ENCODE measurements at places on chromosomes 1 and 21.

DNA sequence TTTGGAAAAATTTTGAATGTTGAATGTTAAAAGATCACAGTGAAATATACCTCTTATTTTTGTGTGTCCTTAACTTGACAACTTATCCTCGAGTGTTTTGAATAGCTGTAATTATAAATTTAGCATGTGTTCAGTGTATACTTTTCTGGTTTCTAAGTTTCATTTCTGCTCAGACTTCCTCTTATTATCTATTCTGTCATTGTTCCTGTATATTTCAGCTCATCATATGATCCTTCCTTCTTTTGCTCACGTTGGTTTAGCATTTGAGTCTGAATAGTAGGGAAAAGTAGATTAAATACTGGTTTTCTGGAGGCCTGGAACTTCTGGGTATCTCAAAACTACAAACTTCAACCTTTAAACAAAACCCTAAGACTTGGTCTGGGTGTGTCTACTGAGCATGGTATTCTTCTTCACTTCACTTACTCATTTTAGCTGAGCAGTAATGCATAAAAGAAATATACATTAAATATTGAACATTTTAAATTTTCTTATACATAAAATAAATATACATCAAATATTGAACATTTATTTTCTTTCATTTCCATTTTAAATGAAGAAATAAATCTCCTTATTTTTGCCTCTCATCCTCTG, 3.3 kb upstream of the ATP6V1G3 start:
- H3K4me1 ChIP-seq = peaks cover 26% of the 10 kb centered on the region
- H3K4me3 ChIP-seq = peak overlapping the region; percentile 56
- peak overlapping the region; percentile 49 for H3K27ac ChIP-seq
- ATAC-seq = no peak
- H3K27me3 ChIP-seq = no peaks in the 10 kb centered on the region

DNA sequence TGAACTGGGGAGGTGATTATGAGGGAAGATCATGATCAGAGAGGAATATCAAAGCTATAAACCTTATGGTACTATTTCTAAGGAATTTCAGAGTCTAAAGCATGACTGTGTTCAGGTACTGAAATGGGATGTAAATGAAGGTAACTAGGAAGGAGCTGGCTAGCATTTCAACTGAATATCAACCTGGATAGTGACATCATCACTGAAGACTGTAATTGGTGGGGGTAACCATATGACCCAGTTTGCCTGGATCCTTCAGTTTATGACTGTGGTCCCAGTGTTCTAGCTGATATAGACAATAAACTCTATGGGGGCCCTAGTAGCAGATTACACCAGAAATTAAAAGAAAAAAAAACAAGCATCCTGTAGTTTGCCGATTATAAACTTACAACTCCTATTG, 120.8 kb downstream of the APP start:
- H3K27me3 ChIP-seq = no peaks in the 10 kb centered on the region
- H3K4me1 ChIP-seq = no peaks in the 10 kb centered on the region
- no peak overlapping the region for H3K27ac ChIP-seq
- no peak for ATAC-seq
- H3K4me3 ChIP-seq = no peak overlapping the region

GRCh38 chr1:211135342-211135950, 1.5 kb upstream of the KCNH1 start:
- no peak overlapping the region for H3K27ac ChIP-seq
- H3K36me3 ChIP-seq = no peaks in the 10 kb centered on the region
- H3K27me3 ChIP-seq = peaks cover 46% of the 10 kb centered on the region
- no peaks in the 10 kb centered on the region for H3K4me1 ChIP-seq
- peak; percentile 23 for ATAC-seq

DNA sequence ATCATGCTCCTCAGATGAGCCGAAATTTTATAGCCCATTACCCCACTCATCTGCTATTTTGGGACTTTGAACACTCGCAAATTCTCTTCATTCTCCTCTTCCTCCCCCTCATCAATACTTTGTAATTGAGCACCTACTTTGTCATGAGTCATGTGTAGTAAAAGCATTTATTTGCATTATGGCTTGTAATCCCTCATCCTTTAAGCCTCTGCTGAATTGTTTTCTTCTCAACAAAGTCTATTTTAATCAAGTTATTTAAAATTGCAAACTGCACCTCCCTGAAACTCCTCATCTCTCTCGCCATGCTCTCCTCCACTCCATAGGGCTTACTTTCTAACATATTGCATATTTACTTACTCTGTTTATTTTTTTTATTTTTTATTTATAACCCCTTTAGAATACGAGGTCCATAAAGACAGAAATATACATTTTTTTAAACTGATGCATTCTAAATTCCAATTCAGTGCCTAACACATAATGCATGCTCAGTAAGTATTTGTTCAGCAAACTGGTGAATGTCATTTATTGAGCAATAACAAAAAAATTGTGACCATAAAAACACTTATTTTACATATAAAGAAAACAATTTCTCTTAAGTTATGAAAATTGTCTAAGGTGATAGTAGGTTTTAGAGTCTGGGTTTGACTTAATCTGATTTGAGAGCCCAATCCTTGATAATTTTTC, 161.7 kb downstream of the FASLG start:
- ATAC-seq = no peak
- H3K4me3 ChIP-seq = peak overlapping the region; percentile 62

- H3K27ac ChIP-seq = peak overlapping the region; percentile 85
- H3K4me3 ChIP-seq = peak overlapping the region; percentile 84
- H3K36me3 ChIP-seq = peaks cover 39% of the 10 kb centered on the region
- peaks cover 24% of the 10 kb centered on the region for H3K4me1 ChIP-seq
Measured at GRCh38 chr1:155254228-155254713, 1.0 kb downstream of the ENTREP3 start.

GRCh38 chr1:232952514-232953499, 2.4 kb downstream of the NTPCR start:
- peak overlapping the region; percentile 96 for H3K4me3 ChIP-seq
- ATAC-seq = no peak
- H3K27me3 ChIP-seq = no peaks in the 10 kb centered on the region
- H3K27ac ChIP-seq = peak overlapping the region; percentile 61
- H3K36me3 ChIP-seq = peaks cover 34% of the 10 kb centered on the region

DNA sequence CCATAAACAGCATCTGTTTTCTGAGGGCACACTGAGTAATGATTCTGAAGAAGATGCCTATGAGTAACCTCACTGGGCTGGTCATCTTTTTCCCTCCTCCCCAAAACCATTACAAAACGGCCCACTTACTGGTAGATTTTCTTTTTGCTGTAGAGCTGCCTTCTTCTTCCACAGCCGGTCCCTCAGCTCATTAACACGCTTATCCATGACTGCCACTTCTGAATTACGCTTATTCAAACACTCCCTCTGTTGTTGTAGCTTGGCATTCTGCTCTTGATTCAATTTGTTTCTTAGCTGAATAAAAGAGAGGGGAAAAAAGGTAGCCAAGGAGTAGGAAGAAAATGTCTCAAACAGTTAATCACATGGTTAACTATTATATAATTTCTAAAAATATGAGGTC, 43.1 kb downstream of the TP53BP2 start:
- H3K4me3 ChIP-seq = no peak overlapping the region
- H3K4me1 ChIP-seq = no peaks in the 10 kb centered on the region
- ATAC-seq = no peak
- H3K27me3 ChIP-seq = no peaks in the 10 kb centered on the region
- H3K36me3 ChIP-seq = peaks cover 100% of the 10 kb centered on the region

DNA sequence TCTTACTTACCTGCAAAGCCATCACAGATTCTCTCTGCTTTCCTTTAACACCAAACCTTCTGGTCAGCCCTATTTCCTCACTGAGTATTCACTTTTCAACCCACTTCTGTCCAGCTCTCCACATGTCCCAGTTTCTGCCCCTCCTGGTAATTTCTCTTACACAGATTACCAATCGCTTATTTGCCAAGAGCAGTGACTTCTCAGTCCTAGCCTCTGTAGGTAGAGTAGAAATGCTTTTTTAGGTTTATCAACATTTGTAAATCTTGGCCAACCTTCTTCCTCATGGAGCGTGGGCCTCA, 33.6 kb upstream of the LRRC8C start:
- ATAC-seq = no peak
- peak overlapping the region; percentile 17 for H3K4me3 ChIP-seq
- H3K4me1 ChIP-seq = peaks cover 59% of the 10 kb centered on the region
- no peaks in the 10 kb centered on the region for H3K27me3 ChIP-seq

Data from activated T-helper 17 cell treated with anti-CD3 and anti-CD28 coated beads, Interleukin-2, amount 50 U/mL, for 72 hours (primary cell).